ENCODE measurements at places on chromosomes 3 and 15. TPM values are rescaled to one million over a fixed set of nuclear protein-coding genes. Genes with fewer than 3 reads are reported as not detected.

GRCh38 chr3:186178412-186178811 is 69.5 kb upstream of the ETV5 start:
- DNase-seq = no peak

DNA sequence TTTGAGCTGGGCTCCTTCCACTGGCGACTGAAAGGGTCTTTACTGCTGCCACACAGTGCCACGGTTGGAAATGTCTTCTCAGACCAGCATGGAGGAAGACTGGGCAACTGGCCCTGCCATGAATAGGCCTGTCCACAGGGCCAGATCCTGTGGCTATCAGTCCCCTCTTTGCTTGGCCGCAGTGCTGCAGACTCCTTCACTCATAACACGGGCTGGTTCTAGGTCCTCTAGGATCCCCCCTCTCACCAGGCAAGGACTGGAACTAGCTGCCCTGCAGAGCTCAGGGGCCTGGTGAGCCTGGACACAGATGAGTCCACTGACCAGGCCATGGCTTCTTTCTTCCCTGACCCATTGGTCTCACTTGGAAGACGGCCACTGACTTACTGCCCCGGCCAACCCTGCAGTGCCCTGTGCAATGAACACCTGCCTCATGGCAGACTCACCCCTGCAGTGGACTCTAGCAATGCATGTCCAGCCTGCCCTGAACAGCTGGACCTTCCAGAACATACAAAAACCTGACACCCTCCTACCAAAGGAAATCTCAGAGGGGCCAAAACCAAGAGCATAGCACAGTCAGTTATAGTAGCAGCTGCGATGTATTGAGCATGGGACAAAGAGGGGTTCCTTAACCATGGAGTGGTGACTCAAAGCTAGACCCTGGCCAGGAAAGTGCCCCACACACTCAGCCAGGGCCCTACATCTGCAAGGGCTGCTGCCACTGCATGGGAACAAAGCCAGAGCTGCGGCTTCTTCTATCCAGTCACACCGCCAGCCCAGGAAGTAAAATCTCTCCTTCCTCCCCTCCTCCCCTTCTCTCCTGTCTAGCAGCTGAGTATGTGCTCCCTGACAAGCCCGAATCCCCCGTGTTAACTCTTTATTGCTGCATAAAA is 72.1 kb upstream of the ITGA11 start:
- no peak for DNase-seq

The SST gene
- not detected for total RNA-seq

GRCh38 chr3:174651951-174652350 is 207.2 kb upstream of the NAALADL2 start:
- DNase-seq = no peak

DNA sequence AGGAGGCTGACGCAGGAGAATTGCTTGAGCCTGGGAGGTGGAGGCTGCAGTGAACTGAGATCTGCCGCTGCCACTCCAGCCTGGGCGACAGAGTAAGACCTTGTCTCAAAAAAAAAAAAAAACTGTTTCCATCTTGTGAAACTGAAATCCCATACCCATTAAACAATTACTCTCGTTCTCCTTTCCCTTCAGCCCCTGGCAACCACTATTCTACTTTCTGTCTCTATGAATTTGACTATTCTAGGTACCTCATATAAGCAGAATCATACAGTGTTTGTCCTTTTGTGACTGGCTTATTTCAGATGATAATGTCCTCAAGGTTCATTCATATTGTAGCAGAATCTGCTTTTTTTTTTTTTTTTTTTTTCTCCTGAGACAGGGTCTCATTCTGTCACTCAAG is 51.5 kb upstream of the UBE2E1 start:
- DNase-seq = no peak

DNA sequence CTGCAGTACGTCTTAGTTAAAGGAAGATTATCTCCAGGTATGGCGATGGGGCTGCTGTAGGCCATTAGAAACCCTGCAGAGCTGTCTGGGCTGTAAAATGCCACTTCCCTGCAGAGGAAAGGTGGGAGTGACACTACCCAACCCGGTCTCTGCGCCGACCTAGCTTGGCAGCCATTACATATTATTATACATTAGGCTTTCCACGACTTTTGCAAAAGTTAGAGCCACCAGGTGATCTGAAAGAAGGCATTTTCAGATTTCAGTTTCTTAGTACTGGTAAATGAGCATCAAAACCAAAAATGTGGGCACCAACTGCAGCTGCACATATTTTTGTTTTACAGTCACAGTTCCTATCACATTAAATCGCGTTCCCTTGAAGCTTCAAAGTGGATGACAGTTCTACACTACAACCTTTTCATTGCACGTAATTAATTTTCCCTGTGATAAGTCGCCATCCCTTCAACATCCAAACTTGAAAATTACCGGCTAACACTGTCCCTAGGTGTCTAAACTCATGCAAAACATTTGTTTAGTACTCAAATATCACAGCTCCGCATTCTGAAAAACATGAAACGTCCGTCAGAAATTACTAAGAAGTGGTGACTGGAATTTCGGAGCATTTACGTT is 81.4 kb upstream of the CHD2 start:
- DNase-seq = no peak

DNA sequence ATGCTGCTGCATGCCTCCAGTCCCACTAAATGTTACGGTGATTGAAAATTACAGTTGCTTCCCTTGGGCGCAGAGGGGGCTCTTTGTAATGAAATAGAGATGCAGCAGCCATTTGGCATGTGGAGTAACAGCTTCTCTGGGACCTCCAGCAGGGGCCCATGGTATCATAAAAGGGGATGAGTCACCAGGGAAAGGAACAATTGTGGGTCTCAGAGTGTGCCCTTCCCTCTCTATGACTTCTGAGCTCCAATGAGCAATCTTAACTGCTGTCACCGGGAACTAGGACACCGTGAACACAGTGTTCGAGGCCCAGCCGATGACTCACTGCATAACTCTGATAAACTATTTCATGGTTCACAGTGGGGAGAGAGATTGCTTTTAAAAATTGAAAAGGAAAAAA is 164.8 kb upstream of the NUDT16 start:
- no peak for DNase-seq

The FAM81A gene
- 7.3 TPM for total RNA-seq

The LRRC2 gene
- total RNA-seq = not detected

The FAM240A gene
- not detected for total RNA-seq

The CNTN4 gene
- not detected for total RNA-seq

DNA sequence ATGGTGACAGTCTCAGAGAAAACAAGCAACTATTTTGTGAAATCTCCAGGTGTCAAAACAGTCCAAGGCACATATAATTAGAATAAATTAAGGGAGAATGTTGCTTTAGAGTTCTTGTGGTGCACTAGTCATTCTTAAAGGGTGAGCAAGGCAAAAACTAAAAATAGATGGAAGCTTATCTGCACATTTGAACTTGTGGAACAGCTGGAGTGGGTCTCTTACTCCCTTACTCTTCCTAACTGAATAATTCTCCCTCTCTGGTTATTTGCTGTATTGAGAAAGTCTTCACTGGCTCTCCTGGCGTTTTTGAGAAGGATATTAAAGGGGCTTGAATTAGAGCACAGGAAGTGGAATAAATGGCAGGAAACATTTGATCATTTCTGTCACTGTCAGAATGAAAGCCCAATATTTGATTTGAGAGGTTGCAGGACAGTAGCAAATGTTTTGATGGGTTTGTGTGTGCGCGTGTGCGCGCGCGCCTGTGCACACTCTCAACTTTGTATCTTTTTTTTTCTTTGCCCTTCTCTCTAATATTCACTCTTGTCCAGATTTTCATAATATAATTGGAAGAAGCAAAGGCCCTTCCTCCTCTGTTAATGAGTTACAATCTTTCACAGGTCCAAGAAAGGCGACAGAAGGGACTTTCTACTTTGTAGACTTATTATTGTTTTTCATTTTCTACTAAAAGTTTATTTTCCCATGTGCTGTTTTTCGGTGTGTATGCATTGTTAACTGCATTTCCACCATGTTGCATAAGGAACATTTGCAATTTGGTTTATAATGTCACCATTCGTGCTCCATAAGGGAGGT is 40.9 kb downstream of the AKAP13 start:
- no peak for DNase-seq

- peak; percentile 92 for DNase-seq
Measured at GRCh38 chr3:45123581-45124269, 22.5 kb downstream of the CDCP1 start.

- no peak for DNase-seq
Measured at GRCh38 chr15:56939257-56939656, 20.8 kb downstream of the TCF12 start.

DNA sequence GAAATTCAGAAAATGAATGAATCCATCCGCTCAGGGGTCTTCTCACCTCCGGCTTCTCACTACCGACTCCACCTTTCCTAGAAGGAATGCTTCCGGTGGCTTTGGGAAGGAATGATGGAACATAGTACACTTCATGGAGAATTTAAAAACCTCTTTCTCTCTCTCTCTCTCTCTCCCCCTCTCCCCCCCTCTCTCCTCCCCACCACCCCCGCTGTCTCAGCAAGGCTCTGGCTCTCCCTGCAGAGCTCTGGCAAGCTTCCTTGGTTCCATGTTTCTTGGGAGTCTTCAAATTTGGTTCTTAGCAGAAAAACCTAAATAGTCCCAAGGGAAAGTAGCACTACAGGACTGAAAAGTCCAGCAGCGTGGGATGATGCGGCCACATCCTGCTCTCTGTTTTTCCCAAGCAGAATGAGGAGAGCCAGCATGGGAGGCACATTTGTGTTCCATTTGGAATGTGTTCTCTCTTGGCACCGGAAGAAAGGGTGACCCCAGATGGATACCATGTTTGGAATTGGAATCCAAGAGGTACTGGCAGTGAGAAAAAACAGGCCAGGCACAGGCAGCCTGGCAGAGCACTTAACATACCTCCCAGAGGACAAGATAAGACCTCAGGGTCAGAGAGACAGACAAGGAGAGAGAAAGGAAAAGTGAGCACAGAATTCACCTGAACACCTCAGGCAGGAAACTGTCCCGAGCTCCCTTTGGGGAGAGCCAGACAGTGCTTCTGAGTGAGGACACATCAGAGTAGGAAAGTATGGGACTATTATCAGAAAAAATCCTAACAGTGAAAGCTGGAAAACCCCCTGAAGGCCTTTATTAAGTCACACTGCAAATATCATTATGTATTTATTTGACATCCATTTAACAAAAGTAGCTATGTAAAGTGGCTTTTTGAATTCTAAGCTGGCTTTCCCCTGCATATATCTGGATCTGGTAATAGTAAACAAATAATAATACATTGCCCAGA is at the start of gene POPDC2:
POPDC2 (minus strand) TSS at position 116 of the 967 bp plus-strand sequence. CDS start 166 bp downstream, outside the sequence.
- DNase-seq = no peak

The C3orf80 gene
- 0.05 TPM for total RNA-seq

The CADPS gene
- not detected for total RNA-seq

DNA sequence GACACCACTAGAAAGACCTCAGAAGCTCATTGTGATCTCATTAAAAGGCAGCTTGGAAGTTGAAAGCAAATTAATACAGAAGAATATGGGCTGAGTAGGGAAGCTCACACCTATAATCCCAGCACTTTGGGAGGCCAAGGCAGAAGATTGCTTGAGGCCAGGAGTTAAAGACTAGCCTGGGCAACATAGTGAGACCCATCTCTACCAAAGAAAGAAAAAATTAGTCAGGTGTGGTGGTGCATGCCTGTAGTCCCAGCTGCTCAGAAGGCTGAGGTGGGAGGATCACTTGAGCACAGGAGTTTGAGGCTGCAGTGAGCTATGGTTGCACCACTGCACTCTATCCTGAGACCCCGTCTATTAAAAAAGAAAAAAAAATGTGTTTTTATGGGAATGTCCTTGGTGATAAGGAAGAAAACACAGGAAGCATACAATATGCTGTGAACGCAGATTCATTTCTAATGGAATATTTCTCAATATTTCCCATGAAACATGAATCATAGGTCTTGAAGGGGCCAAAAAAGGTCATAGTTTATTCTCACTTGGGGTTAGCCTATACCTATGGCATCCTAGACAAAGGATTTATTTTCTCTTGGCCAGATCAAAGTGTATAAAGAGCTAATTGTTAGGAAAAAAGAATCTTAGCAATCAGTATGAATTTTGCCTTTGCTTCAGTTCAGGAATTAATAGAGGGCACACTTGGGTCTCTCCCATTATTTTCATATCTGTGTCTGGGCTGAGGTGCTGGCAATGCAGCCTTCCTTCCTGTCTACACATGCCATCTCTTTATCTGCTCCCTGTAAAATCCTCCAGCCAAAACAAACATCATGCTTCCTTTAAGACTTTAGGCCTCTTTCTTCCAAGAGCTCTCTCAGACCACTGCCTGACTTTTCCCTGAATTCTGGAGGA is 98.2 kb downstream of the FNDC3B start:
- no peak for DNase-seq

DNA sequence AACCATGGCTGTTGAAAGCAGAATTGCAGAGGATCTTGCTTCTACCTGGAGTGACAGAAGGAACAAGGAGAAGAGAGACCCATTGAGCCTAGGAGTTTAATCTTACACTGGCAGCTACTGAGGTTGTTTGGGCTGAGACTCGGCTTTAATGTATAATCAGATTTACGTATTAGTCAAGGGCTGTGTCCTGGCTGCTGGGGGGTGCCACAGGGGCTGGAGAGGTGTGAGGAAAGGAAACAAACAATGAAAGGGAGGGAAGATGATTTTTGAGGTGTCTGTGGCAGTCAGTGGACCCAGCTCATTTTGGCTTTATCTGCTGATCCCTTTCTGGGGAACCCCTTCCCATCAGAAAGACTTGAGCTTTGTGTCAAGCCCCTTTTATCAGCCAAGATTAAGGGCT is 95.7 kb downstream of the PRICKLE2 start:
- no peak for DNase-seq

GRCh38 chr15:47577000-47577399 is 140.3 kb upstream of the SEMA6D start:
- DNase-seq = no peak

GRCh38 chr15:40941528-40942336 is 11.5 kb upstream of the CHAC1 start:
- DNase-seq = no peak

DNA sequence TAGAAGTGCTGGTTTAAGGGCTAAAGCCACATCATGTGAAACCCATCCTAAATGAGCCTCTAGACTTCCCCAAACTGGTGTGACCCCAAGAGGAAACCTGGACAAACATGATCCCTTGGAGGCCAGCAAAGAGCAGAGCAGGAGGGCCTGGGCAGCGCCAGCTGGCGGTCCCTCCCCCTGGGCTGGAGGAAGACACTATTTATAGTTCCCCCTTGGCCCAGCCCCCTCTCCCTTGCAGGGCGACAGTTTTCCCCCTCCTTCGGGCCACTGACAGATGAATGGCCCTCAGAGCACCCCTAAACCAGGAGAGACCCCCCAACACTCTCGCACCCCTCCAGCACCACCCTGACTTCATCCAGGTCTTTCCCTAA is 2.9 kb downstream of the UCN2 start:
- DNase-seq = no peak

- peak; percentile 99 for DNase-seq
Measured at GRCh38 chr15:70507772-70508371, 255.5 kb downstream of the UACA start.

- no peak for DNase-seq
Measured at GRCh38 chr15:42932833-42933515, 12.4 kb upstream of the TTBK2 start.

GRCh38 chr3:148021381-148021780 is 612.2 kb downstream of the ZIC1 start:
- DNase-seq = no peak

DNA sequence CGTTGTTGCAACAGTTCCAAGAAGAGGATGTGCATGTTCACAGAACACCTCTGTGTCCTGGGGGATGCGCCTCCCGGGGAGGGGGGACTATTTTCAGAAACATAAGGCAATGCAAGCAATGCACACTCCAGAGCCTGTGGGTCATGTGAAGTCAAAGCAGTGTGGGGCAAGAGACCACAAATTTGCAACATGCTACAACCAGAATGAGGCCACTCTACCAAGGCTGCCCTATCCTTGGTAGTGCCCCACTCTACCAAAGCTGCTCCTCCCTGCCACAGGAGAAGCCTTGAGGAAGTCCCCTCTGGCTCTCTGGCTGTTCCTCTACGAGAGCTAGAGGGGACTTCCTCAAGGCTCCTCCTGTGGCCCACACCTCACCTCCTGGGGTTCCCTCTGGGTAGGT is 8.4 kb upstream of the NR2C2 start:
- DNase-seq = no peak

The POPDC2 gene
- total RNA-seq = 0.15 TPM
